ENCODE measurements at places on chromosomes 3 and 15.
A peak's percentile ranks its signal among the peaks of the same experiment; 100 is the strongest.

DNA sequence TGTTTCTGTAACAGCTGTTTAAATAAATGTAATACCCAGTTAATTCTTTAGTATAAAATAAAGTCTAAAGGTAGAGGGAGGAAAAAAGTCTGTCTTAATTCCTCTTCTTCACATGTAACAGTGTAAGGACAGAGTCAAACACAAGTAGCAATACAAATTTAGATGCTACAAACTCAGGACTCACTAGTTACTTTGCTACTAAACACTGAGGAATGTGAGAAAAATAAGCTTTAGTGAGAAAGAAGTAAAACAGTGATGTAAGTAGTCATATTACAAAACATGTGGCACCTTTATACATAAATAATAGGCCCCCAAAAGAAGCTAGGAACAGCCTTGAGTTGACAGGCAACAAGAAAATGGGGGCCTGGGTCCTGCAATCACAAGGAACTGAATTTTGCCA, 113.0 kb downstream of the TBC1D5 start:
- no peak for DNase-seq

GRCh38 chr15:65952391-65953053, 83.2 kb downstream of the RAB11A start:
- no peak for DNase-seq

DNA sequence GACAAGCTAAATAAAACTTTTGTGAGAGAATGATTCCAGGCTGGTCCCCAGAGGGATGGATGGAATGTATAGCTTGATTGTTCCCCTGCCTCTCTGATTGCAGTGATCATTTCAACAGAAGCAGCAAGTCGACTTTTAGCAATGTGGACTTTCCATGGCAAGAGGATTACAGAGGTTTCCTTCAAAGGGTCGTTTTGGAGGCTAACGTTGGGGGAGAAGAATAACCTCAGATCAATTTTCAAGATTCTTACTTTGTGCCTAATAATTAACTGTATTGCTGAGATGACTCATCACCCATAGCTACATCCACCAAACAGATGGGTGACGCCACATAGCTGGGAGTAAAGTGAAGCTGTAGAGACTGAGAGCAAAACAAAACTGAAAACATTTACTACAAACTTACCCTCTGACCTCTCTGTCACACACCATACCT, 79.9 kb downstream of the GTPBP8 start:
- no peak for DNase-seq

GRCh38 chr3:82137050-82137449, 375.6 kb upstream of the GBE1 start:
- DNase-seq, result no peak

DNA sequence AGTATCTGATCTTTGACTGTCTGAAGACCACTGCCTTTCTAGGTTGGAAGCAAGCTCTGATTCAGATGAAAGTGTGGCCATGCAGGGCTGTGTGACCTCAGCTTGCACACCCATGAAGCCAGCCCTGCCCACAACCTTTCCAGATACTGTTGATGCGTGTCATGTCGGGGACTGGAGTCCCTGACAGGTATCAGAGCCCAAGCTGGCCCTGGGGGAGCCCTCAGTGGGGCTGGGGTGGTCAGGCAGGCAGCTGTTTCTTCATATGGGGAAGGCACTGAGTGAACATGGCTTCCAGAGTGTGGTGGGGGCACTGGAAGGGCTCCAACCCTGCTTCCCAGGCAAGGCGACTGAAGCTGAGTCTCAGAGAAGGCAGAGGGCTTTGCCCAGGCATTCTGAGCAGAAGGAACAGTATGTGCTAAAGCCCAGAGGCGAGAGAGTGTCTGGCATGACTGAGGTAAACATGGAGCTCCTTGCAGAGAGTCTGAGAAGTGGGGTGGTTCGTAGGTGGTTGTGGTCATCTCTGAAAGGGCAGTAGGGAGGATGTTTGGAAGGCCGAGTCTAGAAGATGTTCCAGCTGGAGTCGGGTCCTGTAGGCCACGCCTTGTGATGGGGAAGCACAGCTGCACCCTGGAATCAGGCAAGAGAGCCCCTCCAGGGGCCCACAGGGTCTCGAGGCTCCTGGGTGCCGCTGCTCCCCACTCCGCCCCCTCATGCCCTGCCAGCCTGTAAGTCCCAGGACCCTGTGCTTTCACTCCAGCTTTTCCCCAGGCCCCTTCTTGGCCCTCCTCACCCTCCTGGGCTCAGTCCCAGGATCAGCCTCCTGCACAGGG, 122.2 kb downstream of the EEFSEC start:
- no peak for DNase-seq

DNA sequence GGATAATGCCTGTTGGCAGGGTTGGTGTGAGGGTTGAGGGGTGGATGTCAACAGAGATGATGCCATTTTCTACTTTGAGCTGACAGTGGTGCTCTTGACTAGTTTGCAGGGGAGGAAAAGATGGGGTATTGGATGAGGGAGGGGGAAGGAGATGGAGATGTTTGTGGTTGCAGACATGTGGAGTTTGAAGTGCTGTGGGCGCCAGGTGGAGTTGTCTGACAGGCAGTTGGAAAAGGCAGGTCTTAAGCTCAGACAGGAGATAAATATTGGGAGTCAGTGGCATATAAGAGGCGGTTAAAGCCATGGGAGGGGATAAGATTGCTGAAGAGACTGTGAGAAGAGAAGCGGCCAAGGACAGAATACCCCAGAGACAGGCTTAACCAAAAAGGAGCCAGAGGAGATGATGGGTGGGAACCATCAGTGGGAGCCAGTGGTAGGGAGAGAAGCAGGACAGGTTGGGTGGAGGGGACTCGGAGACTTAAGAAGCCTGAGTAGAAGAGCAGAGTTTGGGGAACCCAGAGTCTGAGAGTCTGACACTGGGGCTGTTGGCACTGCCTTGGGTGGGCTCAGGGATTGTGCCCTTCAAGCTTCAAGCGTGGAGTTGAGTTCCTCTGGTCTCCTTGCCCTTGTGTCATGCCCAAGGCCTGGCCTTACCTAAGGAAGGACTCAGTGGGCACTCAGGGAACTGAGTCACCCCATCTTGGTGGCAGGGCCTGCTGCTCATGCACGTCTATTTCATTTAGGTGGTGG, 13.9 kb downstream of the COPG1 start:
- DNase-seq, result peak; percentile 40

- no peak for DNase-seq
Observed at GRCh38 chr3:194928831-194929577, 243.3 kb downstream of the FAM43A start.

DNA sequence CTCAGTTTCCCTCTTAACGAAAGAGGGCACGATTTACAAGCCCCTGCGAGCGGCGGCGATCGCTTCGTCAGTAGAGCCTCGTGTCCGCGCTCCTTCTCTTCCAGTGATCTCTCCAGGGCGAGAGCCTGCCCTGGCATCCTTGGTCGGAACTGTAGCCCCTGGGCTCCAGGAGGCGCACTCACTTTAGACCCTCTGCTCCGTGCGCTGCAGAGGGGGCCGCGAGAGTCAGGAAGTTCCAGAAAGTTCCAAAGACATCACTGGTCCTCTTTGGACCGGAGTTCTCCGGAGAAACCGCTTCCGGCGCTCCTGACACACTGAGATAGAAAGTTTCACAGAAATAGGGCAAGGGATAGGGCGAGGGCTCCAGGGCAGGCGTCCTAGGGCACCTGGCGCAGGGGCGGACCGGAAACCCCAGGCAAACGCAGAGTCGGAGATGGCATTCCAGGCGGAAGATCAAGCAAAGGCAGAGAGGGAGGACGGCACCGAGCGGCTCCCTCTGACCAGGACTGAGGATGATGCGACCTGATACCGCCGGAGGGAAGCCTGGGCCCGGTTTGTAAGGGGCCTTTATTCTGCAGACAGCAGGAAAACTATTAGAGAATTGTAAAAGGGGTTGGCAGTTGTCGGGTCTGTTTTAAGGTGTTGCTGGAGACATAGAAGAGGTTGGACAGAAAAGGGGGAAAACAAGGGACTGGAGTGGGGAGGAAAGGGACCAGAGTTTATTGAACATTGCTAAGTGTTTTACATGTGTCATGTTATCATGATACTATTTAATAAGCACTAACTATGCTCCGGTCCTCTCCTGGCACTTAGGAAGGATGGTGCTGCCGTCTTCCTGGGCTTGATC, 1.3 kb upstream of the CPEB1 start:
- no peak for DNase-seq

GRCh38 chr3:24829629-24830229, 335.1 kb upstream of the THRB start:
- DNase-seq, result no peak

DNA sequence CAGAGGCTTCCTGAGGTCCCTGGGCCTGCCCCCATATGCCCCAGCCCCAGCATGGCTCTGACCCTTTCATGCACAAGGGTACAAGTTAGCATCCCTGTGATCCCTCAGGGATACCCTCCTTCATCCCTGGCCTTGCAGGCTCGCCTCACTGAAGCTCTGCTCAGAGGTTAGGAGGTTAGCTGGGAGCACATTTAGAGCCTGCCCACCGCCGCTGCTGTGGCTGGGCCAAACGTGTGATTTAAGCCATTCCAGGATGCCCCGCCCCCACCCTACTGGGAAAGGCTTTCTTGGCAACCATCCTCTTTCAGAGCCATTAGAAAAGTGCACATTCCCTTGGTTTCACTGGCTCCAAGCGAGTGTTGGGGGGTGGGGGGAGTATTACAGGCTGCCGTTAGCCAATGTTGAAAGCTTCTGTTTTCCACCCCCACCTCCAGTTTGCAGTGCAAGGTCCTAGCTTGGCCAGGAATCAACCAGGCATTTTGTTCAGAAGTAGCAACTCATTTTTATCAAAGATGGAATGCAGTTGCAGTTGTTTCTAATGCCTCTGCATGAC, 6.3 kb upstream of the HES1 start:
- no peak for DNase-seq

DNA sequence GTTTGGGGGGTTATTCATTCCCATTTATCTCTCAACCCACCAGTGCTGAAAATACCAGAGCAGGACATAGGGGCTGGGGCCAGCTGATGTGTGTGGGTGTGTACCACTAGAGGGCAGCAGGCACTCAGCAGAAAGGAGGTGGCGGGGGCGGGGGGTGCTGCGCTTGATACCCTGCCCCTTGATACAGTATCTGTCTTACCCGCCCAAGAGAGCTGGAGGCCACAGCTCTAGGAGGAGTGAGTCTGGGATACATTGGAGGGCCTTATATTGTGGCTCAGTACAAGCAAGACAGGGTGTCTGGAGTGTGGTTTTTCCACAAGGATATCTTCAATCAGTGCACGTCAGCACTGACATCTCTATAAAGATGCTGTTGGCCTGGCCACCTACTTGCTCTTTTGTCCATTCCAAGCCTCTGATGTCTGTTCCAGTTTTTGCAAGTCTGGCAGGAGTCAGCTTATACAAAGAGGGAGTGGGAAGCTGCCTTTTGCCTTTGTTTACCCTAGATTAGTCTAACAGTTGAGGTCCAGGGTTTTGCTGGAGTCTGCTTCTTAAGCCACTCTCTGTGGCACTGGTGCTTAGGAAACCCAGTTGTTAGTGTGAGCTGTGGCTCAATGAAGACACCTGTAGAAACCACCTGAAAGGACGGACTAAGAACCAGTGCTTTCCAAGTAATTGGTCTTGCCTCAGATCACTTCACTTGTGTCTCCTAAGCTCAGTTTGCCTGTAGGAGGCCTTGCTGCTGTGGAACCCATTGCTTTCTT, 1.5 kb upstream of the RBM15B start:
- DNase-seq, result no peak

GRCh38 chr3:36524560-36524959, 144.3 kb downstream of the STAC start:
- no peak for DNase-seq

GRCh38 chr3:49607796-49608195, 53.5 kb downstream of the BSN start:
- no peak for DNase-seq
